ENCODE measurements at places on chromosomes 6 and 20.

- no peak for DNase-seq
Observed at GRCh38 chr20:37259031-37259430, 2.6 kb downstream of the GHRH start.

DNA sequence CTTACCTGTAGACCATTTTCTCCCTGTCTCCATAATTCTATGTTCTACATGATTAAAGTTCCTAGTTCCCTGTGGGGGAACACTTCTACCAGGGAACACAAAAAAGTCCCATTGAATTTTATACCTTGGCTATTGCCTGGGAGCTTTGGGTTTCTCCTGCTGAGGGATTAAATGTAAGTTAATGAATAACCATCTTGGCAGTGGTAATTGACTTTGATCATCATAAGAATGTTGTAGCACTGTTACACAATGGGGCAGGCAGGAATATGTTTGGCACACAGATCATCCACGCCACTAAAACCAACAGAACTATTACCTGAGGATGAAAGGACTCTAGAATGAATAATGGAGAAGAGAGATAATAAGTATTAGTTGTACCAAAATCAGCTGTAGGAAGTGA lies 1106.2 kb upstream of the GJE1 start:
- DNase-seq = no peak

- DNase-seq = no peak
Observed at GRCh38 chr6:155171109-155171746, 92.6 kb upstream of the CLDN20 start.

GRCh38 chr6:14922706-14923460 lies 323.0 kb upstream of the JARID2 start:
- no peak for DNase-seq

DNA sequence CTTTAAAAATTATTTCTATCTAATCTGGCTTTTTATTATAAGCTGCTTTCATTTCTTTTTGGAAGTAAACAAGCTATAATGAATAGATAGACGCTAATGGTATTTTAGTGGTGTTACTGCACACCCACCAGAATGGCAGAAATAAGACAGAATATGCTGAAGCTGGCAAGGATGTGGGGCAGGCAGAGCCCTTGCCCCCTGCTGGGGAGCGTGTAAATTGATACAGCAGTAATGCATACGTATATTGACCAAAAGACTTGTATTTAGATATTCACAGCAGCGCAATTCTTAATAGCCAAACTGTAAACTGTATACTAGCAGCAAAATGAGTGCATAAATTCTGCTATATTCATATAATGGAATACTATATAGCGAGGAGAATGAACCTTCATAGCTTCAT lies 35.3 kb downstream of the TMEM181 start:
- DNase-seq = no peak

DNA sequence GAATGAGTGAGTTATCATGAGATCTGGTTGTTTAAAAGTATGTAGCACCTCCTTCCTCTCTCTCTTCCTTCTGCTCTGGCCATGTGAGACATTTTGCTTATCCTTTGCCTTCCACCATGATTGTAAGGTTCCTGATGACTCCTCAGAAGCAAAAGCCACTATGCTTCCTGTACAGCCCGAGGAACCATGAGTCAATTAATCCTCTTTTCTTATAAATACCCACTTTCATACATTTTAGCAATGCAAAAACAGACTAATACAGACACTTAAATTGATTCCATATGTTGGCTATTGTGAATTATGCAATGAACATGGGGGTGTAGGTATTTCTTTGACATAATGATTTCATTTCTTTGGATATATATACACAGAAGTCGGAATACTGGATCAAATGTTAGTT lies 792.8 kb upstream of the EYS start:
- DNase-seq = no peak

- DNase-seq = peak; percentile 21
Observed at GRCh38 chr6:159151266-159151855, 17.8 kb upstream of the FNDC1 start.

DNA sequence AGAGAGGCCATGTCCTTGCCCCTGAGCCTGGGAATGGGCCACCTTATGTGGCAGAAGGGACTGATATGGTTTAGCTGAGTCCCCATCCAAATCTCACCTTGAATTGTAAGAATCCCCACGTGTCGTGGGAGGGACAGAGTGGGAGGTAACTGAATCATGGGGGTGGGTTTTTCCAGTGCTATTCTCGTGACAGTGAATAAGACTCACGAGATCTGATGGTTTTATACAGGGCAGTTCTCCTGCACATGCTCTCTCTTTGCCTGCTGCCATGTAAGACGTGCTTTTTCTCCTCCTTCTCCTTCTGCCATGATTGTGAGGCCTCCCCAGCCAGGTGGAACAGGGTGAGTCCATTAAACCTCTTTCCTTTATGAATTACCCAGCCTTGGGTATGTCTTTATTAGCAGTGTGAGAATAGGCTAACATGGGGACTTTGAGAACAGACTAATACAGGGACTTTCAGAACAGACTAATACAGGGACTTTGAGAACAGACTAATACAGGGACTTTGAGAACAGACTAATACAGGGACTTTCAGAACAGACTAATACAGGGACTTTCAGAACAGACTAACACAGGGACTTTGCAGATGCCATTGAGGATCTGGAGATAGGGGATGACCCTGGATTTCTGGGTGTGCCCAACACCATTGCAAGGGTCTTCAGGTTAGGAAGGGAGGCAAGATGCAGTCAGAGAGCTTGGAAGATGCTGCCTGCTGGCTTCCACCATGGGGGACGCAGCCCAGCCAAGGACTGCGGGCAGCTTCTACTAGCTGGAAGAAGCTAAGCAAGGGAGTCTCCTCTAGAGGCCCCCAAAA lies 86.9 kb downstream of the RAMACL start:
- no peak for DNase-seq

DNA sequence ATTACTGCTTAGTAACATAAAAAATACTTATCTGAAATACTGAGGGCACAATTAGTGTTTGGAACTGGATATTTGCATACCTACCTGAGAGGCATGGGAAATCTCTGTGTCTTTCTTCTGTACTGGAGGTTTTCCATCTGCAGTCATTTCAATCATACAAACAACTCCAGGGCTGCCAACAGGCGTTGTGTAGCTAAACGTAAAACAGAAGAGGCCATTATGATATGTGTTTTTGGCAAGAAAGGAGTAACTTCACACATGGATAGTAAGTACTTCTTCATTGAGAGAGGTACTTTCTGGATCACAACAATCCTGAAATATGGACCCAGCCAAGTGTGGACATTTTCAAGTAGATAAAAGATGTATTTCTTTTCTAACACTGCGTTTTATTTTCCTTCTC lies 363.4 kb downstream of the PHF3 start:
- DNase-seq = no peak

GRCh38 chr6:134376785-134377184 lies 58.9 kb upstream of the SGK1 start:
- no peak for DNase-seq

Data from hematopoietic multipotent progenitor cell treated with erythropoietin and hydrocortisone succinate and interleukin-3 and kit ligand, for 17 days (in vitro differentiated cells).